Activated CD8-positive, alpha-beta memory T cell treated with anti-CD3 and anti-CD28 coated beads, Interleukin-2, amount 10 ng/mL, durations not matched to agents 7 days and 5 days (primary cell): ENCODE measurements at places on chromosomes 4 and X.

- peaks cover 3% of the 10 kb centered on the region for H3K27me3 ChIP-seq
- DNase-seq, result no peak
- H3K27ac ChIP-seq, result no peak overlapping the region
- H3K4me1 ChIP-seq, result no peaks in the 10 kb centered on the region
- H3K36me3 ChIP-seq, result no peaks in the 10 kb centered on the region
- H3K4me3 ChIP-seq, result no peak overlapping the region
These were observed 382.7 kb downstream of the UNC5C start for GRCh38 chr4:95165926-95166524.

- H3K27ac ChIP-seq, result no peak overlapping the region
- no peaks in the 10 kb centered on the region for H3K4me1 ChIP-seq
- H3K4me3 ChIP-seq, result no peak overlapping the region
These were observed 35.1 kb downstream of the CLDN22 start for GRCh38 chr4:183284965-183285364.

- H3K27me3 ChIP-seq, result peaks cover 70% of the 10 kb centered on the region
- no peak overlapping the region for H3K27ac ChIP-seq
- DNase-seq, result no peak
- peaks cover 2% of the 10 kb centered on the region for H3K36me3 ChIP-seq
- H3K4me1 ChIP-seq, result peaks cover 18% of the 10 kb centered on the region
These were observed 2.0 kb downstream of the HSPA4L start for GRCh38 chr4:127783955-127784770.

- H3K4me1 ChIP-seq, result no peaks in the 10 kb centered on the region
- H3K4me3 ChIP-seq, result no peak overlapping the region
- peaks cover 36% of the 10 kb centered on the region for H3K27me3 ChIP-seq
- no peak for DNase-seq
These were observed 25.6 kb upstream of the SPP1 start for GRCh38 chr4:87949961-87950360.

GRCh38 chr4:25817059-25817681, 45.6 kb downstream of the SEL1L3 start:
- no peaks in the 10 kb centered on the region for H3K27me3 ChIP-seq
- no peak overlapping the region for H3K4me3 ChIP-seq
- H3K4me1 ChIP-seq, result no peaks in the 10 kb centered on the region

DNA sequence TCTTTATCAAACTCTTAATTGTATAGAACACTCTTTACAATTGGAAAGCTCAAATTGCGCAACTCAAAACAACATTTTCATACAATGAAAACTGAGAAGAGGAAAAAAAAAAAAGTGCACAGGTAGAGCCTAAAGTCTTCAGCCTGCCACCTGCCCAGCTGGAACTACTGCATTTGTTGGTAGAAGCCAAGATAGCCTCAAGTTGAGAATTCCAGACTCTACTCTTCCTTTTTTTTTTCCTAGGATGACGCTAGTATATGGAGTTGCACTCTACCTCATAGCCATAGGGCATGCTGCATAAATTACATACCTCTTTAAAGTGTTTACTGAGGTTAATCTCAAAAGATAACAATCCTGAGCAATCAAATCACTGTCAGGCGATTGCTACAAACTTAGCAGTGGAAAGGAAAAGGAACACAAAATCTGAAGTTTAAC, 13.6 kb downstream of the ABCG2 start:
- H3K27me3 ChIP-seq, result peaks cover 19% of the 10 kb centered on the region
- no peaks in the 10 kb centered on the region for H3K4me1 ChIP-seq
- no peaks in the 10 kb centered on the region for H3K36me3 ChIP-seq

GRCh38 chr4:43126595-43126994, 234.1 kb downstream of the GRXCR1 start:
- no peak overlapping the region for H3K4me3 ChIP-seq
- no peak overlapping the region for H3K27ac ChIP-seq
- no peaks in the 10 kb centered on the region for H3K4me1 ChIP-seq
- no peaks in the 10 kb centered on the region for H3K27me3 ChIP-seq
- no peak for DNase-seq
- H3K36me3 ChIP-seq, result no peaks in the 10 kb centered on the region

GRCh38 chrX:124690495-124690894, 344.1 kb downstream of the SH2D1A start:
- H3K27me3 ChIP-seq, result no peaks in the 10 kb centered on the region
- H3K36me3 ChIP-seq, result no peaks in the 10 kb centered on the region
- no peak overlapping the region for H3K27ac ChIP-seq
- no peaks in the 10 kb centered on the region for H3K4me1 ChIP-seq
- no peak for DNase-seq
- H3K4me3 ChIP-seq, result no peak overlapping the region

GRCh38 chrX:108298165-108298602, 140.0 kb downstream of the COL4A6 start:
- peaks cover 2% of the 10 kb centered on the region for H3K27me3 ChIP-seq
- H3K36me3 ChIP-seq, result no peaks in the 10 kb centered on the region
- no peaks in the 10 kb centered on the region for H3K4me1 ChIP-seq
- H3K27ac ChIP-seq, result no peak overlapping the region
- H3K4me3 ChIP-seq, result no peak overlapping the region

GRCh38 chr4:185232370-185232769, 23.0 kb downstream of the SNX25 start:
- no peak for DNase-seq
- H3K4me3 ChIP-seq, result no peak overlapping the region
- H3K27me3 ChIP-seq, result no peaks in the 10 kb centered on the region
- no peak overlapping the region for H3K27ac ChIP-seq
- peaks cover 3% of the 10 kb centered on the region for H3K36me3 ChIP-seq
- peaks cover 2% of the 10 kb centered on the region for H3K4me1 ChIP-seq

GRCh38 chr4:109967798-109968520, 55.3 kb downstream of the EGF start:
- DNase-seq, result no peak
- peaks cover 38% of the 10 kb centered on the region for H3K27me3 ChIP-seq
- peaks cover 15% of the 10 kb centered on the region for H3K4me1 ChIP-seq
- no peak overlapping the region for H3K27ac ChIP-seq
- H3K4me3 ChIP-seq, result no peak overlapping the region

DNA sequence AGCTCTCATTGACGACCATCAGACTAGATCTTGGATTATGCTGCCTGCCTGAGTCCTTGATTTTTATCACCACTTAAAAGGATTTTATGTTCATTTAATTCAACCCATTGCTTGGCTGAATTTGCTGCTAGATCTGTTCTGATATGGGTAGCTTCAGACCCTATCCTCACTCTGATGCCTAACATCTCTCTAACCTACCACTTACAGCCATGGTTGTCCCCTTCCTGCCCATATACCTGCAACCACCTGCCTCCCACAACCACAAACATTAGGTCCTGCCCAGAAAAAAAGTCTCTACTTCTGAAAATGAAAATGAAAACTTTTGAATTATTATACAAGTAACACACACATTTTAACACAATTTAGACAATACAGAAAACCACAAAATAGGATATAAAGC, 310.8 kb downstream of the HNRNPD start:
- peaks cover 21% of the 10 kb centered on the region for H3K4me1 ChIP-seq
- no peak overlapping the region for H3K27ac ChIP-seq
- DNase-seq, result no peak
- H3K27me3 ChIP-seq, result peaks cover 33% of the 10 kb centered on the region

DNA sequence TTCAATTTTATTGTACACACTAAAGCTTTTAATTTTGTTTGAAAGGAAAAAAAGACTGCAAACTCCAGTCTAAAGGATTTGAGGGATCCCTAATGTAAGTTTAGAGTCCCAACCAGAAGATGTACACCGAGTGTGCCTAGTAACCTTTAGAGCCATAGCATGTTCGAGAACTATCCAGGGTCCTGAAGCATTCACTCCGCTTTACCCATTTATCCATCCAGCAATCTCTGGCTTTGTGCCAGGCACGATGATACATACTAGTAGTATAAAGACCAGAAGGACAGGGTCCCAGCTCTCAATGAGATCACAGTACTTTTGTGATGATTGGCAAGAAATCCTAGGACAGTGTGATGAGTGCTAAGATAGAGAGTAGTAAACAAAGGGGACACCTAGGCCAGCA, 168.7 kb downstream of the STK32B start:
- no peaks in the 10 kb centered on the region for H3K4me1 ChIP-seq
- H3K27me3 ChIP-seq, result no peaks in the 10 kb centered on the region
- H3K4me3 ChIP-seq, result no peak overlapping the region
- no peak overlapping the region for H3K27ac ChIP-seq
- no peak for DNase-seq

GRCh38 chr4:79923281-79923680, 149.7 kb downstream of the ANTXR2 start:
- no peak for DNase-seq
- no peak overlapping the region for H3K4me3 ChIP-seq
- peaks cover 10% of the 10 kb centered on the region for H3K36me3 ChIP-seq
- H3K4me1 ChIP-seq, result peaks cover 9% of the 10 kb centered on the region
- H3K27me3 ChIP-seq, result no peaks in the 10 kb centered on the region

GRCh38 chrX:131068945-131069719, 11.0 kb downstream of the ARHGAP36 start:
- peaks cover 38% of the 10 kb centered on the region for H3K27me3 ChIP-seq
- H3K27ac ChIP-seq, result no peak overlapping the region
- no peaks in the 10 kb centered on the region for H3K36me3 ChIP-seq
- no peak overlapping the region for H3K4me3 ChIP-seq
- no peak for DNase-seq

- H3K27me3 ChIP-seq, result no peaks in the 10 kb centered on the region
- H3K4me1 ChIP-seq, result no peaks in the 10 kb centered on the region
- DNase-seq, result no peak
- peaks cover 24% of the 10 kb centered on the region for H3K36me3 ChIP-seq
- H3K27ac ChIP-seq, result no peak overlapping the region
These were observed 24.3 kb downstream of the TBCK start for GRCh38 chr4:106291678-106292077.

DNA sequence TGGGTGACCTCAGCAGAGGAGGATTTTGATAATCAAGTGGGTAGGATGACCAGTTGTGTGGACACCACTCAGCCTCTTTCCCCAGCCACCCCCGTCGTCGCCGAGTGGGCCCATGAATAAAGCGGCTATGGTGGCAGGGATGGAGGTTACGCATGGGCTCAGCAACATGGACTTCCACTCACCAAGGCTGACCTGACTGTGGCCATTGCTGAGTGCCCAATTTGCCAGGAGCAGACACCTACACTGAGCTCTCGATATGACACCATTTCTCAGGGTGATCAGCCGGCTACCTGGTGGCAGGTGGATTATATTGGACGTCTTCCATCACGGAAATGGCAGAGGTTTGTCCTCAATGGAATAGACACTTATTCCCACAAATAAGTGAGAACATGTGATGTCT, 361.3 kb downstream of the KLHL4 start:
- no peaks in the 10 kb centered on the region for H3K27me3 ChIP-seq
- H3K27ac ChIP-seq, result no peak overlapping the region
- no peaks in the 10 kb centered on the region for H3K4me1 ChIP-seq
- no peaks in the 10 kb centered on the region for H3K36me3 ChIP-seq
- DNase-seq, result no peak
- no peak overlapping the region for H3K4me3 ChIP-seq
